ENCODE measurements at places on chromosomes 2 and 18.

DNA sequence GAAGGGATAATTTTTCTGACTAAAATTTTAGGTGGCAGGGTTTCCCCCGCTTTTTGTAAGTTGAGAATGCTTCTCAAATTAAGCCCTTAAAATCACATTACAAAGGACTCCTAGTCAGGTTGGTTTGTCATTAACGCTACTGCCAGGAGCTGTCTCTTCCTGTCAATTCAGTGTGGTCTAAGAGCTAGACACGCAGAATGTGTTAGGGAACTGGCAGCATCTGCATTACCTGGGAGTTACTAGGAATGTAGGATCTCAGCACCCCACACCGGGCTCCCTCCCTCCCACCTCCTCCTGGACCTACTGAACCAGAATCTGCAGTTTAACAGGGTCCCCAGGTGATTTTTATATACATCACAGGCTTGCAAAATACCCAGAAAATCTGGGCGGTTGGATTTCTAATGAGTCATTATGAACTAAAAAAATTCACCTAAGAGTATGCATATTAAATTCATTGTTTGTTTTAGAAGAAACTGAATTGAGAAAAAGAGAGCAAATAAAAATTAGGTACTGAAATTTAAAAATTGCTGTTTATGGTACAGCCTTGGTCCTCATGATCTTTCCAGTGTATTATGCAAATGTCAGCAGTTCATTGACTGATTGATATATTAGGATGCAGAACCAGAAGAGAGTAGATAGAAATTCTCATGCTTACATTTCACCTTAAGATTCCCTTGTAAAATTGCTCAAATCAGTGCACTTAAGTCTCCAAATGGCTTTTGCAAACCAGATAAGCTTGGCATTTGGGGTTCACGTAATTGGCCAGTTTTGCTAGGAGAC lies 130.9 kb upstream of the ITGA6 start:
- no peak for DNase-seq

DNA sequence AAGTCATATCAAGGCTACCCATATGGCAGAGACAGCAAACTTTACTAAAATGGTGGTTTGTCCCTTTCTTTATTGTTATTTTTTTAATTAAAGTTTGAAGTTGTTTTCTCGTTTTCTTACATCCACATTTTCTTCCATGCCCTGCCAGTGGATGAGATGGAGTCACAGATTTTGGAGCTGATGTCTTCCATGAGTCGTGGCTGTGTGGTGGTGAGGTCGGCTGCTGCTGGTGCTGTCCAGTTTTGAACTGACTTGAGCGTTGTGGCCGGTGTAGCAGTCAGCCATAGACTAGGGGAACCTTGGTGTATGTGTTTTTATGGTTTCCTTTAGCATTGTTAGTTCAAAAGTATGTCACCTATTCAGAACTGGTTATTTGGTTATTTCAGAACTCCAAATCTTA lies 182.8 kb downstream of the SH3RF3 start:
- no peak for DNase-seq

DNA sequence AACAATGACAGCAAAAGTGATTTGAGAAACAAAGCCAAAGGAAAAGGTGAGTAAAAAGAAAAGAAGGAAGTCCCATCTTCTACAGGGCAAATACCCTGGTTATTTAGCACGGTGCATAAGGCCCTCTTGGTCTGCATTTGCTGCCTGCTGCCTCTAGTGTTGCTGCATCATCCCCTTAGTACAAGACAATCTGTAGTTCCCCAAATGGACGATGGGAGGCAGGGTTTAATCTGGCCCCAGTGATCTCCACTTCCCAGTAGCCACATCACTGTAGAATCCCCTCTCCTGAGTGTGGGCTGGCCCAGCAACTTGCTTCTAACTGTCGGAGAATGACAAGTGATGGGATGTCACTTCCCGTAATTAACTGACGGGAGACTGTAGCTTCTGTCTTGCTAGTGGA lies 85.1 kb downstream of the CTAGE1 start:
- no peak for DNase-seq

DNA sequence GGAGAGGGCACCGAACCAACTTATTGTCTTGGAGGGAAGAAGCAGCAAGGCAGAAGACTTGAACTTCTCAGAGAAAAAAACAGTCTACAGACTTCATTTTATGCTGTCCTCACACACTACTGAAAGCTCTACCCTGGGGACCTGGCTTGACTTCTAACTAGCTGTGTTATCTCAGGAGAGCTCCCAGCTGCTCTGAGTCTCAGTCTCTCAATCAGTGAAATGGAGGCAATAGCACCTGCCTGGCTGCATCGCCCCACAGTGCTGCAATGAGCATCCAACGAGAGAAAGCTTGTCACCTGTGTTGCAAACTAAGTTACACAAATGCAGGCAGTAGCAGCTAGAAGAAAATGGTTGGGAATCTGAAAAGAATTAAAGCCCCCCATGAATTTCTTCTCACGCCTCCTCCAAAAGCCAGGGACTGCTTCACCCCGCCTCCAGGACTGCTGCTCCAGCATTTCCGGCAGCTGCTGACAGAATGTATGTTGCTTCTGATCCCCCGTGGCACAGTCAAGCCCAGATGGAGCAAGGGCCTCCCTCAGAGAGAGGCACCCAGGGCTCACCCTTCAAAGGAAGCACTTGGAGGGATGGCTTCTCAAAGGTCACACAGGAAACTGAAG lies 116.3 kb downstream of the BCL11A start:
- DNase-seq, result no peak

- no peak for DNase-seq
Measured at GRCh38 chr2:174878537-174879147, 114.4 kb upstream of the CHRNA1 start.

Measured in effector CD8-positive, alpha-beta T cell (primary cell).